B cell (primary cell): ENCODE measurements at places on chromosomes 5 and 9. TPM values are rescaled to one million over a fixed set of nuclear protein-coding genes. Genes with fewer than 3 reads are reported as not detected.

- peak; percentile 42 for DNase-seq
These were observed 27.2 kb downstream of the CSF2 start for GRCh38 chr5:132100672-132101261.

MGAT1 gene
- 140 and 144 TPM in 2 replicates for total RNA-seq

RANBP3L gene
- total RNA-seq, result not detected in 2 replicates

DNA sequence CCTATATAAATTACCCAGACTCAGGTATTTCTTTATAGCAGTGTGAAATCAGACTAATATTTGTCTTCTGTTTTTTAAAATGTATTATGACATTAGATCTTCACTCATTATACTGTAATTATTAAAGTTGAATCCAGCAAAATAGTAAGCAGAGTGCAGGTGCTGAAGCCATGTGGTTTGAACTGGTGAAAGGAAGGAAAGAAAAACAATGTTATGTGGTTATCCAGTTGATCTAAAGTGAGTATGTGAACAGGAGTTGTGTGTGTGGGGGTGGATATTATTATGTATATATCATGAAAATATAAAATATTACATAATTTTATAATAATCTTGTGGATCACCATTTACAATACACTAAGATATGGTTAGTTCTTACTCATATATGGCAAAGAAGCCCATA, 593.7 kb downstream of the SEMA5A start:
- no peak for DNase-seq

- DNase-seq, result no peak
These were observed 144.4 kb downstream of the BNC2 start for GRCh38 chr9:16726029-16726428.

GRCh38 chr9:16386007-16386826, 484.3 kb downstream of the BNC2 start:
- no peak for DNase-seq

DNA sequence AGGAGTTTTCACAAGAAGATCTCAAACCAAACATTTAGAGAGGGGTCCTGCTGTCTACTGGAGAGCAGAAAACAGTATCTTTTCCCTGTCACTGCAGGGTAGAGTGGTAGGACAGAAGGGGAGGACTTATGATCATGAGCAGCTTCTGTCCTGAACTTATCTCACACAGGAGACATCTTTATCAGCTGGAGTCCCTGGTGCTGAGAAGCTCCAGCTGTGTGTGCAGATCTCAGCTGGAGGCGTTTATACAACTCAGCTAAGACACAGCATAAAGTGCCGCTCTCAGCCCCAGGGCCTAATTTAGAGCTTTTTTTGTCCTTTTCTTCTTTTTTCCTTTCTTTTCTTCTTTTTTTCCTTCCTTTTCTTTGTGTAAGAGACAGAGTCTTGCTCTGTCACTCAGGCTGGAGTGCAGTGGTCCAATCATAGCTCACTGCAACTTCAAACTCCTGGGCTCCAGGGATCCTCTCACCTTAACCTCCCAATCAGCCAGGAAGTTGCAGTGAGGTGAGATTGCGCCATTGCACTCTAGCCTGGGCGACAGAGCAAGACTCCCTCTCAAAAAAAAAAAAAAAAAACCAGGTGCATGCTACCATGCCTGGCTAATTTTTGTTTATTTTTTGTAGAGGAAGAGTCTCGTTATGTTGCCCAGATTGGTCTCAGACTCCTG, 31.9 kb downstream of the CCDC125 start:
- no peak for DNase-seq

CDKN2B-AS1 gene
- total RNA-seq, result 2.5 and 3.2 TPM in 2 replicates

DNA sequence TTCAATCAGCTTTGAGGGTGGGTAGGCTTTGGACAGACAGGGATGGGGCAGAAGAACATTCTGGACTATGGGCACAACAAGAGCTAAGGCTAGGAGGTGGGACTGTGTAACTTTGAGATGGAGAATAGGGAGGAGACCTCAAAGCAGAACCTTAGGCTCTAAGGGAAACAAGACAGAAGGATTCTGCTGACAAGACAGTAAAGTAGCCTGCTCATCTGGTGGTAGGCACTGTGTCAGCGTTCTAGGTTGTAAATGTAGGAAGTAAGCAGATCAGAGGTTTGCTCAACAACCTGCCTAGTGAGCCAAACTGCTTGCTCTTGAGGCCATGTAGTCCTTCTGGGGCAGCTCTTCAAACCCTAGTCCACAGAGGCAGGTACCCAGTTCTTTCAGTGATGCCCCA, 15.0 kb upstream of the IL12B start:
- no peak for DNase-seq

CCNB1 gene
- 8.5 and 8.6 TPM in 2 replicates for total RNA-seq

DNA sequence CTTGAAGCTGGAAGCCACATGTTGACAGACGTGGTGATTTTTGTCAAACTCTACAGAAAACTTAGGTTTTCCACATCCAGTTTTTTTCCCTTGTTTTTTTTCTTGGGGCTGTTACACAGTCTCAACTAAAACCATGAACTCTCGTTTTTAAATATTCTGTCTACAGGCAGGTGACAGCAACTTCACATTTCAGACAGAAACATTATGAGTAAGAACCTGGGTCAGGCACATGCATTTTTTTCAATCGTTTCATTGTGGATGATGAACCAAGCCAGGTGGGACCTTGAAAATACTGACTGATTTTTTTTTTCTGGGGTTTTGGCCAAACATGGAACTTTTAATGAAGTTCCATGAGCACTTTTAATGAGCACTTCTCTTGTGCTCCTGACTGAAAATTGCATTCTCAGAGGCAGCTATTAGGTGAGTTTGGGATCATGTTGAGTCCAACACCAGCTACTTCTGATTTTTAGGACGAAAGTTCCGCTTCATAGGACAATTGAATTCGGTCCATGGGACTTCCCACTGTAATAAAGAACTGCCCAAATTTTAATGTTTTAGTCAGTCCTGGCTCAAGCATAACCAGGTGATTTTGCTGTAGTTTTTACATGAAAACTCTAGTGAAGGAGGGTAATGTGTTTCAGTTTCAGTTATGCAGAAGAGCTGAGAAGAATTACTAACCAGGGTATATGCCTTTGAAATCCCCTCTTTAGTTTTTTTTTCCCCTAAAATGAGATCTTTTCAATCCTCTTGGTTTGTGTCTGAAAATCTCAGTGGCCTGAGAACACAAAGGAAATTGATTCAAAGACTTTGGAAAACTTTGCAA, 93.2 kb upstream of the ADAMTS16 start:
- no peak for DNase-seq

SPATA31E1 gene
- total RNA-seq, result not detected in 2 replicates

PTPRD gene
- not detected in 2 replicates for total RNA-seq
